ENCODE measurements at places on chromosomes 12 and 14. TPM values are rescaled to one million over a fixed set of nuclear protein-coding genes. Genes with fewer than 3 reads are reported as not detected.

The SLC8A3 gene
- polyA plus RNA-seq: 10.8 TPM

The ARMH4 gene
- polyA plus RNA-seq: 0.74 TPM

The PLEKHH1 gene
- 2.5 TPM for polyA plus RNA-seq

GRCh38 chr12:77429426-77429825, 364.1 kb upstream of the E2F7 start:
- H3K27ac ChIP-seq: no peak overlapping the region
- H3K36me3 ChIP-seq: no peaks in the 10 kb centered on the region
- no peaks in the 10 kb centered on the region for H3K27me3 ChIP-seq
- no peak for DNase-seq

DNA sequence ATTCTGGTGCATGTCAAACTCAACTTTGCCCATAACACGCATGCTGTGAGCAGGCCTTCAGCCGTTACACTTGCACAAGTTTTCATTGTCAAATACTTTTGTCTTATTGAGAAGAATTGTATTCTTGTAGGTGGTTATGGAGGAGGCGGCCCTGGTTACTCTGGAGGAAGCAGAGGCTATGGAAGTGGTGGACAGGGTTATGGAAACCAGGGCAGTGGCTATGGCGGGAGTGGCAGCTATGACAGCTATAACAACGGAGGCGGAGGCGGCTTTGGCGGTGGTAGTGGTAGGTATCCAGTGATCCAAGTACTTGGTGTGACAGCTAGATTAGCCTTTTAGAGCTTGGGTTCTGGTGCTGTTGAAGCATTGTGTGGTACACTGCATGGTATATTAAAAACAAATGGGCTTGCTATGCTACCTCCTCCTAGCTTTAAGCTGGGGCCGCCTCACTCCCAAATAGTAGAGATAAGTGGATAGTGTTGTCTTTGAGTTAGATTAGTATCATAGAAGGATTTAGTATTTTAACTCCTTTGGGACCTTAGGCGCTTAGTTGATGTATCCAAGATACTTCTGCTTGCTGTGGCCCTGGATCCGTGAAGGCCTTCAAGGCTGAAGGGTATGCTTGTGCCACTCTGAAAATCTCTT, 2.5 kb downstream of the HNRNPA1 start:
- H3K36me3 ChIP-seq: peaks cover 18% of the 10 kb centered on the region
- peak overlapping the region; percentile 41 for H3K27ac ChIP-seq
- DNase-seq: no peak
- H3K27me3 ChIP-seq: no peaks in the 10 kb centered on the region
- peaks cover 67% of the 10 kb centered on the region for H3K4me1 ChIP-seq

GRCh38 chr12:3107071-3107583, 29.9 kb downstream of the TSPAN9 start:
- H3K36me3 ChIP-seq: no peaks in the 10 kb centered on the region
- no peaks in the 10 kb centered on the region for H3K27me3 ChIP-seq
- DNase-seq: no peak

GRCh38 chr14:26097852-26098251, 500.0 kb downstream of the NOVA1 start:
- H3K36me3 ChIP-seq: no peaks in the 10 kb centered on the region
- no peak overlapping the region for H3K4me3 ChIP-seq
- no peaks in the 10 kb centered on the region for H3K4me1 ChIP-seq
- no peaks in the 10 kb centered on the region for H3K27me3 ChIP-seq

GRCh38 chr14:92026548-92027190, 13.2 kb downstream of the TRIP11 start:
- no peaks in the 10 kb centered on the region for H3K4me1 ChIP-seq
- H3K27ac ChIP-seq: no peak overlapping the region
- peaks cover 82% of the 10 kb centered on the region for H3K36me3 ChIP-seq
- no peak overlapping the region for H3K4me3 ChIP-seq
- DNase-seq: no peak

DNA sequence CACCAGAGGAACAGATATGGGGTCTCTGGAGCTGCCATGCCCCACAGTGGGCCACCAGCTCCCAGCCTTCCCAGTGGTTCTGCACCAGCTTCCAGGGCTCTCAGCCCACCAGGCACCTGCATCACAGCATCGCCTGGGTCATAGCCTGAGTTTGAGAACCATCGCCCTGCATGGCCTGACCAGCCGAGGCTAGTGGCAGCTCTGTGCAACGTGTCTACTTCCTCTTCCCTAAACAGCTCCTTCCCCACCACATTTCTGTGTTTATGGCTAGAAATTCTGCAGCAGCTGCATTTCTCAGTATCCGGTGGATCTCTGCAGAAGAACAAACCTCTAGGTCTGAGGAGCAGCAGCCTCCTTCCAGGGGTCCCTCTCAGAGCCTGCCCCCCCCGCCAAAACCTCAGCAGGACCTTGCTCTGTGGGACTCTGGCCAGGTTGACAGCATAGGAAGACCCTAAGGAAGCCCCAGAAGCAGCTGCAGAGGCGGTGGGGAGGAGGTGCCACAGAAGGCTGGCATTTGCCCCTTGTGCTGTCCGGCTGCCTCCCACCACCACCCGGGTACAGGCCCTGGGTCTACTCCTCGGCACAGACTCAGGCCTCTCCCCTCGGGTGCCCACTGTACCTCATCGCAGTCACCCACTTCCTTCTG, 47.7 kb downstream of the PSMA6 start:
- H3K4me1 ChIP-seq: peaks cover 49% of the 10 kb centered on the region
- H3K4me3 ChIP-seq: no peak overlapping the region
- peak; percentile 66 for DNase-seq
- H3K27me3 ChIP-seq: no peaks in the 10 kb centered on the region
- peak overlapping the region; percentile 33 for H3K27ac ChIP-seq

DNA sequence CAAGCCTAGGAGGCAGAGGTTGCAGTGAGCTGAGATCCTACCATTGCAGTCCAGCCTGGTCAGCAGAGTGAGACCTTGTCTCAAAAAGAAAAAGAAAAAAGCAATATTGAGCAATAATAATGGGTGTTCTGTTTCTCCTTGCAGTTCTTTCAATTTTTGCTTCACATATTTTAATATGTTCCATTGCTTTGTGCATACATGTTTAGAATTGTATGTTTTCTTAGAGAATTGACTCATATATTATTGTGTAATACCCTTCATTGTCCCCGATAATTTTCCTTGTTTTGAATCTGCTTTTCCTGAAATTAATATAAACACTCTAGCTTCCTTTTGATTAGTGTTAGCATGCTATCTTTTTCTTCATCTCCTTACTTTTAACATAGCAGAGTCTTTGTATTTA, 138.4 kb upstream of the NPAS3 start:
- H3K4me3 ChIP-seq: no peak overlapping the region
- no peak overlapping the region for H3K27ac ChIP-seq
- no peaks in the 10 kb centered on the region for H3K4me1 ChIP-seq
- no peaks in the 10 kb centered on the region for H3K27me3 ChIP-seq
- no peak for DNase-seq
